NCI-H460 (cell line): ENCODE measurements at places on chromosomes 4 and X. TPM values are rescaled to one million over a fixed set of nuclear protein-coding genes. Genes with fewer than 3 reads are reported as not detected.

Gene PHEX
- 0.64 and 0.84 TPM in 2 replicates for total RNA-seq

Gene TEX11
- total RNA-seq = 0.12 and 0.42 TPM in 2 replicates

Gene SPATA4
- 0.12 TPM in 1 of 2 replicates, not detected in the other for total RNA-seq

Gene DCHS2
- 0.12 TPM in 1 of 2 replicates, not detected in the other for total RNA-seq

Gene MND1
- 33.6 and 35.7 TPM in 2 replicates for total RNA-seq

Gene GAGE12H
- not detected in 2 replicates for total RNA-seq

Gene EDA
- total RNA-seq = 0.46 and 0.67 TPM in 2 replicates

Gene REPS2
- total RNA-seq = 0.12 and 0.15 TPM in 2 replicates

Gene RASSF6
- total RNA-seq = 0.07 and 0.29 TPM in 2 replicates

Gene SPIN3
- 24.0 and 26.5 TPM in 2 replicates for total RNA-seq

Gene TMSB15A
- 0.42 TPM in 1 of 2 replicates, not detected in the other for total RNA-seq
